CD8-positive, alpha-beta memory T cell (primary cell): ENCODE measurements at places on chromosomes 1 and 21. TPM values are rescaled to one million over a fixed set of nuclear protein-coding genes. Genes with fewer than 3 reads are reported as not detected.

DNA sequence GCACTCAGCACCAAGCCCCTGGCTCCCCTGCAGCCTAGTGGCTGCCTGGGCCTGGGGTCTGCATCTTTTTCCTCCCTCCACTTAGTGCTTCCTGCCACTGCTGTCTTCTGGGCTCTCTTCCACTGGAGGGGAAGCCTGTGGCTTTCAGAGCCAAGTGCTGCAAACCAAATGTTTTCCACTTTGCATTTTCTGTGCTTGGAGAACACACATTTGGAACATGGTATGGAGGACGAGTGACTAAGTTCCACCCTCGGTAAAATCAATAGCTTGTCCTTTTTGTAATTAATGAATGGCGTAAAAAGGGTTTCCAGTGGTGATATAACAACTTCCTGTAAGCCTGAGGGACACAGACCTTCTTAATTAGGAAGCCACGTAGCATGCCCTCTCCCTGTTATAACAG is 10.1 kb upstream of the GPR153 start:
- H3K27ac ChIP-seq = no peak overlapping the region
- no peaks in the 10 kb centered on the region for H3K4me1 ChIP-seq
- H3K27me3 ChIP-seq = no peaks in the 10 kb centered on the region
- no peaks in the 10 kb centered on the region for H3K36me3 ChIP-seq

- no peaks in the 10 kb centered on the region for H3K4me1 ChIP-seq
- H3K27ac ChIP-seq = no peak overlapping the region
- H3K36me3 ChIP-seq = no peaks in the 10 kb centered on the region
- no peak for DNase-seq
- peaks cover 5% of the 10 kb centered on the region for H3K27me3 ChIP-seq
Measured at GRCh38 chr1:26053718-26054560, 8.0 kb upstream of the SLC30A2 start.

DNA sequence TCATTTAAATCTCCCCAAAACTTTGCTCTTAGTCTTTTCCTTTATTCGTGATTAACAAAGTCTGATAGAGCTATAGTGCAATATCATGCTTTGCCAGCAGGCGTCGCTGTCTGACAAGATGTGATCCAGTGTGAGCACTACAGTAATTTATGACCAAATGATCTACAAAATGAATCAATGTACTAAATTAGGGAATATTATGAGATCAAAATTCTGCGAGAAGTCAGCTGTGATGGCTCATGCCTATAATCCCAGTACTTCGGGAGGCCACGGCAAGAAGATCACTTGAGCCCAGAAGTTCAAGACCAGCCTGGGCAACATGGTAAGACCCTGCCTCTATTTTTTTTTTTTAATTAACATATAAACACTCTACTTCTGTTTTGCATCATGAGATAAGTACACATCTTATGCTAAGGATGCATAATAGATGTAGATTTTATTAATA is 3.6 kb upstream of the SPSB1 start:
- H3K36me3 ChIP-seq = no peaks in the 10 kb centered on the region
- H3K27ac ChIP-seq = no peak overlapping the region
- no peak overlapping the region for H3K4me3 ChIP-seq
- H3K27me3 ChIP-seq = no peaks in the 10 kb centered on the region
- peak; percentile 74 for DNase-seq

DNA sequence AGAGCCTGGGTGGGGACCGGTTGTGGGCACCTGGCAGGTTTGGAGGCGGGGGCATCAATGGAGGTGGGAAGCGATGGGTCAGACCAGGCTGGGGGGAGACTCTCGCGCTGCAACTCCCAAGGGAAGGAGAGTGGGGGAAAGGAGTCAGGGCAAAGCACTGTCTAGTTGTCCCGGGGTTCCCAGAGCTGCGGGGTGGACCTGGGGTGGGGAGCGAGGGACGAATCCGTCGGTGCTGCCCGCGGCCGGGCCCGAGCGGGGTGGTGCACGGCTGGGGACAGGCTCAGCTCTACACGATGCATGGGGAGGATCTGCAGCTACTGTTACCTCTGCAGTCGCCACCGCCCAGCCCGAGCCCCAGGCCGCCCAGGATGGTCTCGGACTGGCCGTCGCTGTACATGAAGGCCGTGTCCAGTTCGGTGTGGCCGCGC is 427 bp downstream of the AKR7A2 start:
- H3K4me1 ChIP-seq = peaks cover 13% of the 10 kb centered on the region
- peak; percentile 48 for DNase-seq
- H3K4me3 ChIP-seq = peak overlapping the region; percentile 76
- peak overlapping the region; percentile 60 for H3K27ac ChIP-seq

- no peaks in the 10 kb centered on the region for H3K27me3 ChIP-seq
- DNase-seq = no peak
- H3K4me1 ChIP-seq = no peaks in the 10 kb centered on the region
- no peak overlapping the region for H3K27ac ChIP-seq
- H3K36me3 ChIP-seq = no peaks in the 10 kb centered on the region
- H3K4me3 ChIP-seq = no peak overlapping the region
Measured at GRCh38 chr1:73401666-73402065, 796.3 kb downstream of the LRRIQ3 start.

GRCh38 chr1:80818211-80818610 is 982.5 kb upstream of the ADGRL2 start:
- H3K27ac ChIP-seq = no peak overlapping the region
- no peaks in the 10 kb centered on the region for H3K36me3 ChIP-seq
- H3K27me3 ChIP-seq = no peaks in the 10 kb centered on the region
- no peak for DNase-seq

GRCh38 chr1:109762821-109763645 is 690 bp downstream of the EPS8L3 start:
- DNase-seq = no peak
- no peaks in the 10 kb centered on the region for H3K27me3 ChIP-seq
- H3K36me3 ChIP-seq = no peaks in the 10 kb centered on the region
- H3K4me1 ChIP-seq = no peaks in the 10 kb centered on the region
- no peak overlapping the region for H3K4me3 ChIP-seq

The CLDN8 gene
- total RNA-seq = not detected

The SHE gene
- not detected for total RNA-seq

The GLIS1 gene
- not detected for total RNA-seq

The PTPRU gene
- 0.13 TPM for total RNA-seq

The TEX50 gene
- total RNA-seq = not detected
